Stimulated activated effector memory CD8-positive, alpha-beta T cell treated with anti-CD3 and anti-CD28 coated beads, Interleukin-12 subunit alpha, Interleukin-12 subunit beta, amount 100 ng/mL, for 72 hours (primary cell): ENCODE measurements at places on chromosomes 3 and 15.
A peak's percentile ranks its signal among the peaks of the same experiment; 100 is the strongest.

DNA sequence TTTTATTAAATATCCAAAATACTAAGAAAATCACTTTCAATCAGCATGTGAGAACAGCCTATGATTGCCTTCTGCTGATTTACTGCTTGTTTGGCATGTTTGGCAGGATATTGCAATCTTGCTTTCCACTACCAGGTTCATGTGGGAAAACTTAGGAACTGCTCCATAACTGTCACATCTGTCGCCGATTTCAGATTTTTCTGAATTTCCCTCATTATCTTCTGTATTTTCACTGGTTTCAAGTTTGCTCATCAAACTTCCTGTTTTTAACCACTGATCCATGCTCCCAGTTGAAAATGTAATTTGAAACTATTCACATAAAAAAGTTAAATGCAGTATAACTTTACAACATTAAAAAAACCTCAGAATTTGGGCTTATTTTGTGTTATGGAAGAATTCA, 93.0 kb downstream of the NFKBIZ start:
- no peak for DNase-seq

DNA sequence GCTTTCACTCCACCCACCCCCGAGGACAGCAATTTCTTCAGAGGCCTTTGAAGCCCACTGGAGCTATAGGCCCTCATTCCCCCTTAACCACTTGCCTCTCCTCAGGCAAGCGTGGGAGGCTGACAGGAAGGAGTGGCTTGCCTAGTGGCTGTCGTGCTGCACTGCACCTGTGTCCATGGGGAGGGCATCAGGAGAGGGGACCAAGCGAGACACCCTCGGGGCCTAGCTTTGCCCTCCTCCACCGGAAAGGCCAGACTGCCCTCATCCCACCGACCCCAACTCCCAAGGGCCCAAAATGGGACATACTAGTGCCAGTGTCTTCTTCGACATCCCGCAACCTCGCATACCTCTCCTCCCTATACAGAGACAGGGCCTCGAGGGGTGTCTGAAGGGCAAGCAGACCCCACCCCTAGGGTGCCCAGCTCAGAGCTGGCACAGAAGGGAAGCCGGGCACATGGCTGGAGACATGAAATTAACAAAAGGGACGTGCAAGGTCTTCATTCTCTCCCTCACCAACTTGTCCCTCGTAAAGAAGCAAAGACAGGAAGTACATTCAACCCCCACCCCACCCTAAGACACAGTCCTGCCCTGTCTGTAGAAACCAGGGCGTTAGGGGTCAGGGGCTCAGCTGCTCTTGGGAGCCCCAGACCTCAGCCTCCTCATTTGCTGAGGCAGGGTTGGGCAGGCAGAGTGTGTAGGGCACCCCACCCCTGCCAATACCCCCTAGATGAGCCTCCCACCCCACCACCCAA, 24.3 kb downstream of the VIPR1 start:
- peak; percentile 17 for DNase-seq

- no peak for DNase-seq
These were observed 60.5 kb downstream of the MEGF11 start for GRCh38 chr15:66193066-66193465.

- DNase-seq = no peak
These were observed 80.6 kb upstream of the CHD2 start for GRCh38 chr15:92819278-92820235.

- no peak for DNase-seq
These were observed 4.5 kb upstream of the SLCO2A1 start for GRCh38 chr3:134034005-134034785.

DNA sequence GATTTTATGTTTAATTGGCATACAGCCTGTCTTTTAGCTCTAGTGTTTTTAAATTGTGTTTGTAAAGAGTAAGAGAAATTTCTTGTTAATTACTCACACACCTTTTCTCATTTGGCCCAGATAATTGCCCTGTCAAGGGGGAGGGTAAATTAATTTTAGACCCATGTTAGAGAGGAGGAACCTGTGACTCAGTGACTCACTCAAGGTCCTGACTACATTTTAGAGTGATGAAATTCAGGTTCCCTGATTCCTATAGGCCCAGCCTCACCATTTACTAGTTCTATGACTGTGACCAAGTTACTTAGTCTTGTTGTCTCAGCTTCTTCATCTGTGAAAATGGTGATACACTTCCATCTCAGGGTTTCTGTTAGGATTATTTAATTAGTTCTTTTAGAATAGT, 125.2 kb upstream of the DPH6 start:
- DNase-seq = no peak

DNA sequence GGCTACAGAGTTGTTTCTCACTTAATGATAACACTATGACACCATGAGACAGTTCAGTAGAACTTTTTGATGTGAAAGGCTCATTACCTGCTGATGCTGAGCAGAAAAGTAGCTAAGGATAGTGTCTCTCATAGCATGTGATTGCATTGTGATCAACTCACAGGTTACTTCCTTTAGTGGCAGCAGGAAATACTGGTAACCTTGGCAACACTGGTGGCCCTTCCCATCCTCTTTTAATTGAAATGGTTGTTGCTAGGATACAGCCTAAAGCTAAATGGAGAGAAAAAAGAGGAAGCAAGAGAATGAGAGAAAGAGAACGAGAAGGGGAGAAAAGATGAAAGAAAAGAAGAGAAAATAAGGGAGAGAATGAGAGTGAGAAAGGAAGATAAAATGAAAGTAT, 204.7 kb upstream of the GAP43 start:
- no peak for DNase-seq

- no peak for DNase-seq
These were observed 4.9 kb upstream of the DYNC1LI1 start for GRCh38 chr3:32575451-32576113.

- no peak for DNase-seq
These were observed 39.1 kb upstream of the DNAJC13 start for GRCh38 chr3:132378048-132378762.

- DNase-seq = no peak
These were observed 110.1 kb upstream of the TGFBR2 start for GRCh38 chr3:30496066-30496966.

DNA sequence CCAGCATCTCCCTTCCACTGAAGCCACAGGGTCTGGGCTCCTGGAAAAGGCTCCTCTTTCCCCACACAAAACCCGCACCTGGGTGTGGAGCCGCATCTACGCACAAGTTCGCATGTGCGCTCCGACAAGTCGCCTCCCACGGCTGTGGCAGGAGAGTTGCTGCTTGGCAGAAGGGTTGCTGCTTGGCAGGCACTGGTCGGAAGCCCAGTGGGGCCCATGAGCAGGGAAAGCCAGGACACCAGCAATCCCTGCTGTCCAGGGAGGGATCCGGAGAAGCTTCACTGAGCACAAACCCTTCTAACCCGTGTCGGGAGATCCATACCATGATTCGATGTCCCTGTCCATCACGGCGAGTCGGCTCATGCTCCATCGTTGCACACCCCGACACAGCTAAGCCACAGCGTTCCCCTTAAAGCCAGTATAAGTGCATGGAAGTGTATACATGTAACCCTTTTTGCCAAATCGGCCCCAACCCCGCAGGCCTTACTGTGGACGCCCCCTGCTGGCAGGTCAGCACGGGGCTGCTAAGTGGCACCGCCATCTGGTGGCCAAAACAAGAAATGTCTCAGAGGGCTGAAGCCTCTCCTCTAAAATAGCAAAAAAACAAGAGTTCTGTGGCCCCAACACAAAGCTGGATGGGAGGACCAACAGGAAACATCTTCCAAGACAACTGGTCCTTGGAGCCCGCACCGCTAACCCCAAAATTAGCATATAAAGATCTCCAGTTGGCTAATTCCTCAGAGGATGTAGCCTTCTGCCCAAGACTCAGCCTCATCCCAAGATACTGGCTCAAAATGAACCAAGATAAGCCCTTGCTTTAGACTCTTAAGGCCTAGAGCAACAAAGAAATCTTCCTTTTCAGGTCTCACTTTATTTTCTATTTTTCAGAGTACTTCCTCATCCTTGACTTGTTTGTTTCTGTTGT, 8.3 kb downstream of the ANKRD63 start:
- peak; percentile 92 for DNase-seq

- no peak for DNase-seq
These were observed 121.9 kb downstream of the MBNL1 start for GRCh38 chr3:152390647-152391046.

DNA sequence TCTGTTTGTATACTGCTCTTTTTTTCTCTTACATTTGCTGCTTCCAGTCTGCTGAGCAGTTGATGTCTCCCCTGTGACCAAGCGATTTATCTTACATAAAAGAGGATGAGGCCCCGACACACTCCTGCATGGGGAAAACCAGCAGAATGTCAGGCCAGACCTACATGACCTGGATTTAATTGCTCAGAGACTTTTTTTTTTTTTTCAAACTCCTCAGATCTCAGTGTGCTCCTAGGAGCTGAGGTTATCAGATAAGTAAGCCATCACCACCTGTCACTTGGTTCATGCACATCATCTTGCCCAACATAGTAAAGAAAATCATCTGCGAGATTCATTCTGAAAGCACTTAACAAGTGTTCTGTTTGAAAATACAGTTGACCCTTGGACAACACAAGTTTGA, 163.1 kb downstream of the PLCL2 start:
- DNase-seq = no peak

- DNase-seq = no peak
These were observed 500.4 kb downstream of the SHQ1 start for GRCh38 chr3:72347819-72348319.

DNA sequence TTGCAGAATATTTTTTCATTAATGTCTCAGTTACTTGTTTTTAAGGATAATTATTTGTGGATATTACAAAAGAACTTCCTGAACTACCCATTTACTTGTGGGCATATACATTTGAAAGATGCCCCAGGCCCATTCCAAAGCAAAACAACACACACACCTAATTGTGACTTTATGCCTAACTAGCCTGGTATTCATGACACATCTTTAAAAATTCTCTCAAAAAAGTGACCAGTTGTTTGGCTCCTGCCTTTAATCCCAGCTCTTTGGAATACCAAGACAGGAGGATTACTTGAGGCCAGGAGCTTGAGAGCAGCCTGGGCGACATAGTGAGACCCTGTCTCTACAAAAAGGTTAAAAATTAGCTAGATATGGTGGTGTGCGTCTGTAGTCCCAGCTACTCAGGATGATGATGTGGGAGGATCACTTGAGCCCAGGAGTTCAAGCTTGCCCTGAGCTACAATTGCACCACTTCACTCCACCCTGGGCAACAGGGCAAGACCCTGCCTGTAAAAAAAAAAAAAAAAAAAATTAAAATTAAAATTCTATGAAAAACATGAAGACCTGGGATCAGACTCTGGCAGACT, 51.7 kb upstream of the SLC4A7 start:
- no peak for DNase-seq

DNA sequence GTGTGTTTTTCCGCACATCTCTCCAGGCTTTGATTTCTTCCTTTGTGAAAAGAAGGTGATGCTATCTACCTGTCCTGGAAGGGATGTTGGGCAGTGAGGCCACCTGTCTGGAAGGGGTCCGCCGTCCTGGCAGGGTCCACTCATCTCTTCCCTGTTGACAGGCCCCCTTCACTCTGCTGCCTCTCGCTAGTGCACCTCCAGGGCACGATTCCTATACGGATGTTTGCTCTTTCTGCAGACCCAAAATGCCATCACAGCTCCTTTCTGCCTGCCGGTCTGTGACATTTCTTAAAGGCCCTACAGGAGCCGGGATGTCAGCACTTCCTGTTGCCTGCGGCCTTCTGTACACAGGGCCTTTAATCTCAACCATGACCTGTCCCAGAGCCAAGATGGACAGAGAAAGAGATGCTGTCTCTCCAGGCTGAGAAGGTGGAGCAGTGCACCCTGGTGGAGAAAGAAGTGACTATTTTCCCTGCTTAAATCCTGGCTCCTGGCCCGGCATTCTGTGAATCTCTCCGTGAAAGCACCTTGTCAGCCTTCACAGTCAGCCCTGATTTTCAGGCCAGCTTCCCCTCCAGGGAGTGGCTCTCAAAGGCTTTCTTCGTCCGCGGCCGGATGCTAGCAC, 7.4 kb downstream of the FAM3D start:
- DNase-seq = no peak

GRCh38 chr3:186966406-186966805, 36.1 kb downstream of the ST6GAL1 start:
- DNase-seq = no peak

DNA sequence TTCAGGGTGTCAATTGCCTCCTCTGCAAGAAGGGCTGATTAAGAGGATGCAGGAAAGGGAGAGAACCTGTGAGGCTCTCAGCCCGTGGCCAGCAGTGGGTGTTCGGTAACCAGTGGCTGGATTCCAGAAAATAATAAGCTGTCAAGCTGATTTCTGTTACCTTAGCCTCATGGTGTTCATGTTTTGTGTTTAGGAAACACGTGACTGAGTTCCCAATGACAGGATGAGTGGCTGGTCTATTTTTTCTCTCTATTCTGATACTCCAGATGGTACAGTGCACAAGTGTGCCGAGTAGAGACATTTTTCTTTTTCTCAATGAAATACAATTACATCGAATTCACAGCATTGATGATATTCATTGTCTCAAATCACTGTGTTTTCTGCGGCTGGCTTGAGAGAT, 43.6 kb downstream of the EDEM1 start:
- DNase-seq = no peak
